Germinal center (tissue), 1 donor: ENCODE measurements at places on chromosomes 5 and 9.

DNA sequence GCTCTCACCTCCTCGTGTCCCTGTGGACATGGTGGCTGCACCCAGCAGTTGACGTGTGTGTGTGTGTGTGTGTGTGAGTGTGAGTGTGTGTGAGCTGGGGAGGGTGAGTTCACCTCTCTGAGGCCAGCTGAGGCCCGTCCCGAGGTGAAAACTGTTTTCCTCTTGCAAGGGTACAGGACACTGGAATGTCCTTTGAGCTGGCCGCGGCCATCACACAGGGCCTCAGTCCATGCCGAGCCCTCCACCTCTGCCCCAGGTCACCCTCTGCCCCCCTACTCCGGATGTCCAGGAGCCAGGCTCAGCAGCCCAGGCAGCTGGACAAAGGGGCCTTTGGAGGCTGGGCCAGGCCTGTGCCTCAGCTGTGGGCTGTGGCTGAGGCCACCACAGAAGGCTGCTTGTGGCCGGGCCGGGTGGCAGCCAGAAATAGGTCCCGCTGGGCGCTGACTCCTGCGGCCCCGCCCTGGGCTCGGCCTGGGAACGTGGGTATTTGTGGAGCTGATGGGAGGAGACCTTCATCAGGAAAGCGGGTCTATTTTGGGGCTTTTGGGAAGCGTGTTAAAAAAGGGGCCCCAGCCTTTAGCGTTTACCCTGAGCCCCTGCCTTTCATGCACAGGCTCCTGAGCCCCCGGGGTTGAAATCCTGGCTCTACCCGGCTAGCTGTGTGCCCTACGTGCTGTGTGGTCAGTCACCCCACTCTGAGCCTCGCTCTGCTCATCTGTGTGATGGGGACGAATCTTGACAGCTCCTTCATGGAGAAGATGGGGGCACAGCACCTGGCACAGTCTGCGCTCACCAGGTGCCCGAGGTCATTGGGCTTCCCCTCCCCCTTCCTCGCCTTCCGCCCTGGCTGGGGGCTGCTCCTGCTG is 75.1 kb upstream of the IER5L start:
- no peak for DNase-seq

GRCh38 chr5:154647114-154647760 is 107.9 kb upstream of the LARP1 start:
- DNase-seq, result peak; percentile 49

GRCh38 chr9:124493794-124494479 is 13.3 kb downstream of the NR5A1 start:
- no peak for DNase-seq

DNA sequence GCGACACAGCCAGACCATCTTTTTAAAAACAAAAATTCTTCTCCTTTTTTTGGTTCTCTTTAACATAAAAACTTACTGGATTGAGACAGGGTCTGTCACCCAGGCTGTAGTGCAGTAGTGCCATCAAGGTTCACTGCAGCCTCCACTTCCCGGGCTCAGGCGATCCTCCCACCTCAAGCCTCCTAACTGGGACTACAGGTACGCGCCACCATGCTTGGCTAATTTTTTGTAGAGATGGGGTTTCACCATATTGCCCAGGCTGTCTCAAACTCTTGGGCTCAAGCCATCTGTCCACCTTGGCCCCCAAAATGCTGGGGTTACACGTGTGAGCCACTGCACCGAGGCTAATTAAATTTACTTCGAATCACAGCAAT is 13.8 kb downstream of the HNRNPK start:
- no peak for DNase-seq

GRCh38 chr9:126474206-126474765 is 139.4 kb upstream of the LMX1B start:
- DNase-seq, result no peak

DNA sequence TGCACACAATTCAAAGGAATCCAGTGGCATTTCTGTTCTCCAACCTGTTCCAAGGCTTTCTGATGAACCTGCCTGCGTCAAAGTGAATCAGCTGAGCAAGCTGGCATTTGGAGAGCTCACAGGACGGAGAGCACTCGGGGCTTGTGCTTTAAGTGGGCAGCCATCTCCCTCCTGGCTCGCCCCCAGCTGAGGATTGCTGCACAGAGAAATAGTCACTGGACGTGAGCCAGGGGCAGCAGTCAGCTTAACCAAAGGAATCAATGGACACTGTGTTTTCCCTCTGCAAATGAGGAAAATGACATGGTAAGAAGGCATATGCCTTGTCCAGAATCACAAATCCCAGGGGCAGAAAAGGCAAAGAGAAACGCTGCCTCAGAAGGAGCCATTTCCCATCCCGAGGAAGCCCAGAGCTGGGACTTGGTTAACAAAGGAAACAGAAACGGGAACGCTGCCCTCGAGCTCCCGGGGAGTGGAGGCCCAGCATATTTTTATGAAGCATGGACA is 299.4 kb downstream of the ZSWIM6 start:
- DNase-seq, result no peak
